Amniotic stem cell (primary cell): ENCODE measurements at places on chromosomes 16 and 17.

DNA sequence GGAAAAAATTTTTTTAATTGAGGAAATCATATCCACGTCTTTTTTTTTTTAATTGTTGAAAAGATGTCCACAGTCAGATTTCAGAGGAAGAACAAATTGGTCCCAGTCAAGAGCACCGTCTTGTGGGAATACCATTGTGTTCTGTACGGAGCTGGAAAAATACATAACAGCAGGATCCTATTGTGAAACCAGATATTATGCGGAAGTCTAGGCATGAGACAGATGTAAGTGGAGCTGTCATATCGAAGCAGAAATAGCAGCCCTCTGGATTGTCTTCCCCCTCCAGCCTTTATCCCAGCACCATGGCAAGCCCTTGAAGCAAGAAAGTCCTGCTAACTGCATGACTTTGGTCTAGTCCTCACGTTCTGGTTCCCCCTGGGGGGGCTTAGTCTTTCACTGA, 391.6 kb upstream of the ASIC2 start:
- DNase-seq = no peak

GRCh38 chr17:42122371-42123303, at the start of gene HSPB9:
Gene HSPB9, plus strand, starts transcription at chr17:42122804. Its CDS starts 47 bp downstream, at chr17:42122851.
- no peak for DNase-seq

DNA sequence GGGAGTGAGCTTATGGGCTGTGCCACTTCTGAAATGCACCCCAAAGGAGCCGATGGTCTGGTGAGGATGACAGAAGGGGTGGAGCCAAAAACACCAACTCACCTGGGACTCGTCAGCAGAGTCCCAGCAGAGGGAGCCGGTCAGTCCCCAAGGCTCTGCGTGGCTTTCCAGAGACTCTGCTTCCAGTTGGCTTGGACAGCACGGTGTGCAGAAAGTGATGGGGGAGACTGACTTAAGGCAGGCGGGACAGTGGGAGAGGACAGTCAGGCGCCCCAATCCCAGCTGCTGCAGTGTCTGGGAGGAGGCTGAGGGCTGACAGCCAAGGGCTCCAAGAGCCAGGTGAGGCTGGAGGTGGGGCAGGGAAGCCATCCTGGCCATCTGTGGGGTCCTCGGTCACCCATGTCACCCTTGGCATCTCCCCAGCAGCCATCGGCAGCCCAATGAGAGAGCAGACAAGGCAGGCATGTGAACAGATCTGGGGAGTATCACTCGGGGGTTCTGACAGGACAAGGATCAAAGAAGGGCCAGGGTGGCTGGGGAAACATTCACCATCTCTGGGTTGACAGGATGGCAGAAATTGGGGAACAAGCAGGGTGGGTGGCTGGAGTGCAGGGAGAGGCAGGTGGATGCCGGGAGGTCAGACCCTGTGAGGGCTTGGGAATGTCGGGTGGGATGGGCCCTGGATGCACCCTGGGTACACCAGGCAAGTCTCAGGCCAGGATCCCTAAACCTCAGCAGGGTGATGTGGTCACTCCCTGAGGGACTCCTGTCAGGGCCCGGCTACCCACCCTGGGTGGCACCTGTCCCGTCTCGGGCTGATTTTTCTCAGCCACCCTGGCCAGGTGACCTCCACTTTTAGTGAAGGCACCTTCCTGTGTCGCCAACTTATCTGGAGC, 8.9 kb upstream of the KRTAP17-1 start:
- DNase-seq = no peak

DNA sequence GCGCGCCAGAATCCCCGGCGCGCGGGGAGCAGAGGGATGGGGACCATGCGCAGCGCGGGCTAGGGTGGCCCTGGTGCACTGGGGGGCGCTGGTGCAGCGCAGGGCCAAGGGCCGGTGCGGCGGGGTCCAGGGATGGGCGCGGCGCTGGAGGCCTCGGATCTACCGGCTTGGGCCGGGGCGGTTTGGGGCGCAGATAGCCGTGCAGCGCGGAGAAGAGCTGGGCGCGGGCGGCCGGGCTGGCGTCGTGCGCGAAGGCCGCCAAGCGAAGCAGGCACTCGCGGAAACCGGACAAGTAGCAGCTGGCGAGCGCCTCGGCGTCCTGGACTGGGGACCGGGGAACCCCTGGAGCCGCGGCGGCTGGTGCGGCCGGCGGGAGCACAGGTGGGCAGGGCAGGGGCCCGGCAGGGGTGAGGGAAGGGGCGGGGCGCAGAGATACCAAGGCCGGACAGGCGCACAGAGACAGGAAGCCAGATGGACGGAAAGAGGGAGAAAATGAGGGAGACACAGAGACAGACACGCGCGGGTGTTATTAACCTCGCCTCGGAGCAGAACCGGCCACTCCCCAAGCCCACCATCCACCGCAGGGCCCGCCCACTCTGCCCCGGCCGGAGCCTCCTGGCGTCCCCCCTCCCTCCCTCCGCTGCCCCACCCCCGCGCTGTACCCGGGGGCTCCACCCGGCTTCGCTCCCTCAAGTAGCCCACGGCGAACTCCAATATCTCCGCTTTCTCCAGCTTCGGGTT, 2.1 kb downstream of the HES7 start:
- DNase-seq = no peak

DNA sequence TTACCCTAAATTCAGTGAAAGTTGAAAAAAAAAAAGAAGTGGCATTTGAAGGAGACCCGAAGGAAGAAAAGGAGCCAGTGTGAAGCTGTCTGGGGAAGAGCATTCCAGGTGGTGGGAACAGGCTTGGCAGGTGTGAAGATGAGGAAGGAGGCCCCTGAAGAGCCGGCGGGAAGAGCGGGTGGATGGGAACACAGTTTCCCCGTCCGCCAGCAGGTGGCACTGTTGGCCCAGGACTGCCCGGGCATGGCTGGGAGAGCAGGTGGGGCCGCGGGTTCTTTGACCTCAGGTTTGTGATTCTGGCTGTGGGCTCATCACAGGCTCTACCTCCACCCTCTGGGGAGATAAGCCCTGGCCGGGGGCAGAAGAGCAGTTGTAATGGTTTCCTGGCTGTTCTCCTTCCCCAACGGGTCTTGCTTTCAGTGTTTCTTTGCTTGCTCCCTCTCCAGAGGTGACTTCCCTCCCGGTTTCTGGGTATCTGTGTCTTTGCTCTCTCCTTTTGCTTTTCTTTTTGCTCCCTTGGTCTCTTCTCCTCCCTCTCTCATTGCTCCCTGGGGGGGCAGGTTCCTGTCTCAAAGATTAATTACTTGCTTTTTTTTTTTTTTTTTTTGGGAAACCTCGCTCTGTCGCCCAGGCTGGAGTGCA, 32.3 kb downstream of the RAP1GAP2 start:
- DNase-seq = no peak

GRCh38 chr17:34243364-34244320, 11.4 kb upstream of the CCL2 start:
- no peak for DNase-seq

GRCh38 chr16:56966093-56966475, 4.3 kb downstream of the CETP start:
- DNase-seq = no peak

DNA sequence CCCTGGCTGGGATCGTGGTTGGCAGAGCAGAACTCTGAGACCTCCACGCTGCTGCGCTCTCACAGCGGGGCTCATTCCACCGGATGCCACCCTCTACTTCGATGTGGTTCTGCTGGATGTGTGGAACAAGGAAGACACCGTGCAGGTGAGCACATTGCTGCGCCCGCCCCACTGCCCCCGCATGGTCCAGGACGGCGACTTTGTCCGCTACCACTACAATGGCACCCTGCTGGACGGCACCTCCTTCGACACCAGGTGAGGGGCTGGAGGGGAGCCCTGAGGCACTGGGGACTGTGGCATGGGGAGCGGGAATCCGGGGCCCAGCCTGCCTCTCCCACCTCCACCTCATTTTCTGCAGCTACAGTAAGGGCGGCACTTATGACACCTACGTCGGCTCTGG, 5.2 kb downstream of the FKBP10 start:
- no peak for DNase-seq

- peak; percentile 95 for DNase-seq
Observed at GRCh38 chr16:85395207-85395912, 217.8 kb upstream of the GSE1 start.

GRCh38 chr17:75442168-75443103, 14.0 kb upstream of the TMEM94 start:
- no peak for DNase-seq

DNA sequence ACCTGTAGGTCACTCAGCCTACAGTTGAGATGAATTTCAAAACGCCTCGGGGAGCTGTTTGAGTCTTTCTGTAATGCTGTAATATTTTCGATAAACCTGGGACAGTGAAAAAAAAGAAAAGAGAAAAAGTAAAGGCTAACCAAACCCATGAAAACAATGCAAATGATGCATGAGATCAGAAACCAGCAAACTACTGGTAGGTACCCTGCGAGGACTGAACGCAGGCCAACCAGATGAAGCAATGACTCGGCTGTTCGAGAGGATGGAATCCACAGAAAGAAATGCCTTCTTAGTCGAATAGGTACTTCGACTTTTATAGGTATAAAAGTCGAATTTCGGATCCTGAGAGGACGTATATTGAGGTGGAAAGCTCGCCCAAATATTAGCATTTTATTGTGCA, 509 bp upstream of the ATAD5 start:
- DNase-seq = no peak

DNA sequence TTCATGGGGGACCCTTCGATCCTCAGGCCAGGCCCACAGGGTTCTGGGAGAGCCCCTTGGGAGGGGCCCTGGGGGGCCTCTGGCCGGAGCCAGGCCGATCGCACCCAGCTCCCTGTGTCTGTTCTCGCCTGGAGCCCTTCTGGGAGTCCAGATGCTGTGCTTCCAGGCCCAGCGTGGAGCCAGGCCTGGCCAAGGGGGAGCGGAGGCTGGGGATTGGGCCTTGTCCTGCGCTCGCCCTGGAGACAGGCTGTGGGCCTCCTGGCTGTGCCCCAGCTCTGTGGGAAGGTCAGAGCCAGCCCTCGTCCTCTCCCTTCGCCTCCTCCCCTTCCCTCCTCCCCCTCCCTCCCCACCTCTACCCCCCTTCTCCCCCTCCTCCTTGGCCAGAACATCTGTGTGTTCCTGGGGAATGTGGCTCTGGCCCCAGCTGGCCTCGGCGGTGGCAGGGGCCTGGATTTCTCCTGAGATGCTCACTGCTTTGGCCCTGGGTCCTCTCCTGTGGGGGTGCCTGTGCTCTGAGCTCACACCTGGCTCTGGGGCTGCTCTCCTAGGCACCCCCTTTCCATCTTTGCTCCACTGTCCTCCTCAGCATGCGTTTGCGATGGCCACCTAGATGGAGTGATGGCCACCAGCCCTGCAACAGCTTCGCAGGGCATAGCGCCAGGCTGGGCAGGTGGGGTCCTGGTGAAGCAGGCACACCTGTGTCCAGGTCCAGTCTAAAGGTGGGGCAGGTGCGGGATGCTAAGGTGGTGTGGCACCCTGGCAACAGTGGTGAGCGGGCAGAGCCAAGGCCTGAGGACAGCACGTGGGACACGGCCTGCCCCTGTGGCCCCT, 90.6 kb upstream of the CIBAR2 start:
- no peak for DNase-seq

DNA sequence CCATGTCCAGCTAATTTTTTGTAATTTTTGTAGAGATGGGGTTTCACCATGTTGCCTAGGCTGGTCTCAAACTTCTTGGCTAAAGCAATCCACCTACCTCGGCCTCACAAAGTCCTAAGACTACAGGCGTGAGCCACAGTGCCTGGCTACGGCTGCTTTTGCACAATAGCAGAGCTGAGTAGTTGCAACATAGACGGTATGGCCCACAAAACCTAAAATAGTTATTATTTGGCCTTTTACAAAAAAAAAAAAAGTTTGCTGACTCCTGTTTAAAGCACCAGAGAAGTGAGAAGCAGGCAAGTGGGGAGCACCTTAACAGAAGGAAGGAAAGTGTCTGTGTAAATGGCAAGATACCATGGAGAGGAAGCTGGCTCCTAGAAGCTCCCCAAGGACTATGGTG, 5.3 kb upstream of the HSF5 start:
- no peak for DNase-seq
